Activated CD4-positive, alpha-beta memory T cell treated with anti-CD3 and anti-CD28 coated beads for 36 hours (primary cell): ENCODE measurements at places on chromosomes 5 and 9.
A peak's percentile ranks its signal among the peaks of the same experiment; 100 is the strongest.

GRCh38 chr5:129496864-129497595, 36.9 kb downstream of the ADAMTS19 start:
- DNase-seq, result no peak

GRCh38 chr9:124758691-124759090, 12.4 kb downstream of the NR6A1 start:
- DNase-seq, result no peak

DNA sequence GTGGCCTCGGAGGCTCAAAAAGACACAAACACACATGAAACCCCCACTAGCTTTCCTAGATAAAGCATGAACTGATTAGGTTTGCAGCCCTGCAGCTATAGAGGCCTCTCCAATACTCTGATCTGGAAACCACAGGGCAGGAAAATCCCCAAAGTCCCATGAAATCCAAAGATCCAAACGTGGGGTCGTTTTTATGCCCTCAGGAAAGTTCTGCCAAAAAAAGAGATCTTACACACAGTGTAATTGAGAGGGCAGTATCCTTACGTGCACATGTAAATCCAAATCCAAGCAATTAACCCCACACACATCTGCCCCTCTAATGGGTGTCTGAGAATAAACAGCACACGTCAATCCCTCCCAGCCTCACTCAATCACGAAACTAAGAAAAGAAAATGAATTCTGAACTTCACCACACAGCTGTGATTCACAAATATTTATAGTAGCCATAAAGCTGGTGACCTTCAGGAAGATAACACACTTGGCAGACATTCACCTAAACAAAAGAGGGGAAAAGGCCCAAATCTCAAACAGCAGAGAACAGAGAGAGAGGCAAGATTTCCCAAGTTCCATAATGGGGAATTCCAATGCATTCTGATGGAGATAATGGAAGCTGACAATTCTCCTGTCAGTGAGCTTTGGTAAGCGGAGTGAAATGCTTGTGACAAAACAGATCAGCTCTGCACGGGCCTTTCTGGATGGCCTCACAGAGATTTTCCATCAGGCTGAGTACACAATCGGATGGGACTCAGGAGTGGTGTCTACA, 114.2 kb downstream of the SEMA5A start:
- DNase-seq, result no peak

DNA sequence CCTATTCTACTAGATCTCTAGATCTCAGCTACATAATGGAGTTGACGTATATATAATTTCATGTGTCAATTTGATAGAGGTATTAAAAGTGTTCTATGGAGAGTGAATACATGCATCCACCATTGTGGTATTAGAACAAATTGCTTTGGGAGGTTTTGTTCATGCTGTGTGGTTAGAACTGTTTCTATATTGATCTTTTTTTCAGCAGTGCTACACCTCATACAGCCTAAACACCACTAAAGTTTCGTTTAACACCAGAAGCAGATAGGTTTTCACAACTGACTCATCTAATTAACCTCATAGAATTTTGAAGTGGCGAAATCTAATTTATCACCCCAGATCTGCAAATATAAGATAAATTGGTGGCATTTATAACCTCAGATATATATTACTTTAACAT, 269.4 kb upstream of the SEMA6A start:
- no peak for DNase-seq

DNA sequence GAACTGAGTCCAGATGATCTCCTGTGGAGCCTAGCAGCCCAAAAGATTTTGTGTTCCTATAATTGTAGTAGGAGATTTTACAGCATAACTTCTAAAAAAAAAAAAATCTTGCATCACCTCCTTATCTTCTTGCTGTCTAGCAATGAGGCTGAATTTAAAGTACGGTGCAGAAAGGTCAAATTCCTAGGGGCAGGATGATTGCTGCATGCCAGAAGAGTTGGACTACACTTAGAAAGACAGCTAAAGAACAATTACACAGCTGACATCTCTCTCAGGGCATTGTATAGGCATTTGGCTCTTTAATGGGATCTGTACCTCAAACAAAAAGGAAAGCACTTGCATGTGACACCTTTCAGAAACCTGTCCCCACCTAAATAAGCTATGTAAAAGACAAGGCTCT, 443.2 kb downstream of the HCN1 start:
- no peak for DNase-seq

- no peak for DNase-seq
These were observed 20.3 kb downstream of the CDC14B start for GRCh38 chr9:96599298-96599697.

DNA sequence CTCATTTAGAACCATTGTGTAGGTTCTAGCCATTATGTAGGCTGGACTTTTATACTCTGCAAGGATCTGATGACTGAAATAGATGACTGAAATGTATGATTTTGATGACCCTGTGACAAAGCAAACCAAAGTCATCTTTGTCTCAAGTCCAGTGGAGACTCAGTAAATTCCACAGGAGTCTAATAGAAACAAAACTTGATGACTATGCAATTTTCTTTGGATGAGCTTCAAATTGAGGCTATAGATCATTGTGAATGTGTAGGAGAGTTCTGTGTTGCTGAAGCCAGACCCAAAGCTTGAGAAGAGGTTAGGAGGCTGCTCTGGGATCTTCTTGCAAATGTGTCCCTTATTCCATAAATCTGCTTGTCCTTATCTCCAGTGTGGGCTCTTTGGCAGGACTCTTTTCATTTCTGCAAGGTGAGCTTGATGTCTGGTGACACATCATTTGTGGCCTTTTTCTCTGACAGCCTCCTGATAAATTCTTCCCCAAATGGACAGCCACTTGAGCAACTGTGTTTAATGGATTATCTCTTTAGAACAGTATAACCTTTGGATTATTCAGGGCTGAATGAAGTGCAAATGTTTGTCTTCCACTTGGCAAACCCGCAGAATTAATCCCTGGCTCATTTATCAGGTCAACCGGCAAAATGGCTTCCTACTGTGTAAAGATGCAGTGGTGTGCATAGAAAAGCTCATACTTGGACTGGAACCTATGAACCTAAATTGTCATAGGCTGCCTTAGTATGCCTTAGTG, 235.1 kb upstream of the ANKH start:
- DNase-seq, result no peak

GRCh38 chr5:178356431-178356872, 123.8 kb upstream of the PHYKPL start:
- no peak for DNase-seq

- DNase-seq, result no peak
These were observed 32.0 kb upstream of the ITGA2 start for GRCh38 chr5:52956915-52957747.

DNA sequence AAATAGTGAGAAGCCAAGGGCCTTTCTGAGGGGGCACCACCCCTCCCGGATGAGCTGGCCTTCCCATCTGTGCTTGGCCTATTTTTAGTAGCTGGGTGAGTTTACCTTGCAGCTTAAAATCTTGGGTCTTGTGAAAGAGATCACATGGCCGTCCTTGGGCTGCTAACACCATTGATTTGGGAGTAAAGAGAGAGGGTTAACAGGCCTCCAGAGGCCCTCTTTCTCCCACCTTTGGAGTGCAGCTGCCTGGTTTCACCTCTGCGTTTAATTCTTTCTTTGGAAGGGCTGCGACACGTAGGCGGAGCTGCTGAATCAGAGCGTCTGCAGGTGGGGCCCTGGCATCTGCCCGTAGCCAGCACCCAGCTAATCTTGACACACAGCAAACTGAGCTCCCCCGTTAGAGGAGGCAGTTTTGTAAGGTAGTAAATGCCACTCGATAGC, 12.8 kb downstream of the OLFM1 start:
- DNase-seq, result no peak

GRCh38 chr9:15277400-15278090, 29.5 kb downstream of the TTC39B start:
- DNase-seq, result no peak

- DNase-seq, result no peak
These were observed 1.3 kb upstream of the SHISAL2B start for GRCh38 chr5:64688965-64689364.

- no peak for DNase-seq
These were observed 562.9 kb upstream of the FTMT start for GRCh38 chr5:121288781-121289180.

DNA sequence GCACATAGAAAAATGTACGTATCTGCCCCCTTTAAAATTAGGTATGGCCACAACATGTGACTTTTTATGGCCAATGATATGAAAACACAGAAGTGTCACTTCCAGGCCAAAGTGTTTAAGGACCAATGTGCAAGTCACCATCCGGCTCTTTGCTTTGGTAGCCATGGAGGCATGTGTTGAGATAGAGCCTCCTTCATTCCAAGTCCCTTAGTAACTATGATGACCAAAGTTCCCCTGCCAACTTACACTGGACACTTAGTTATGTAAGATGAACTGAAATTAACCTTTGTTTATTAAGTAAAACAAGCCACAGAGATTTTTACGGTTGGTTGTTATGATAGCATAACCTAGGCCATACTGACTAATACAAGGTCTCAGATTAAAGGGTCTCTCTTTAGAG, 51.0 kb downstream of the FBN2 start:
- no peak for DNase-seq

- no peak for DNase-seq
These were observed 64.1 kb downstream of the PDE4D start for GRCh38 chr5:59829386-59829785.

DNA sequence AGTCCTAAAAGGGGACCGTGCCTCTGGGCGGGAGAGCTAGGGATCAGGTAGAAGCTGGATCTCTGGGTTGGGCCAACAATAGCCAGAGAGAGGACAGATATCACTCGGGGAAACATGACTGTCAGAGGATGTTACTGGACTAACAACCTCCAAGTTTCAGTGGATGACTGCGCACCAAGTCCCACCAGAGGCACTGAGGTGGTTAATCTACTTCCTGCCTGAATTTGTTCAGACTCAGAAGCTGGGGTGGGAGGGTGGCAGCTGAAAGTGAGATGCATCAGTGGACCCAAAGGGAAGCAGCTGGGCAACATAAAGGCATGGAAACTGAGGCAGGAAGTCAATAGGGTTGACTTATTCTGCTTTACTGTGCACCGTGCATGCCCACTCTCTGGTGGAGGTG, 130.1 kb upstream of the SLC44A1 start:
- DNase-seq, result peak; percentile 62

DNA sequence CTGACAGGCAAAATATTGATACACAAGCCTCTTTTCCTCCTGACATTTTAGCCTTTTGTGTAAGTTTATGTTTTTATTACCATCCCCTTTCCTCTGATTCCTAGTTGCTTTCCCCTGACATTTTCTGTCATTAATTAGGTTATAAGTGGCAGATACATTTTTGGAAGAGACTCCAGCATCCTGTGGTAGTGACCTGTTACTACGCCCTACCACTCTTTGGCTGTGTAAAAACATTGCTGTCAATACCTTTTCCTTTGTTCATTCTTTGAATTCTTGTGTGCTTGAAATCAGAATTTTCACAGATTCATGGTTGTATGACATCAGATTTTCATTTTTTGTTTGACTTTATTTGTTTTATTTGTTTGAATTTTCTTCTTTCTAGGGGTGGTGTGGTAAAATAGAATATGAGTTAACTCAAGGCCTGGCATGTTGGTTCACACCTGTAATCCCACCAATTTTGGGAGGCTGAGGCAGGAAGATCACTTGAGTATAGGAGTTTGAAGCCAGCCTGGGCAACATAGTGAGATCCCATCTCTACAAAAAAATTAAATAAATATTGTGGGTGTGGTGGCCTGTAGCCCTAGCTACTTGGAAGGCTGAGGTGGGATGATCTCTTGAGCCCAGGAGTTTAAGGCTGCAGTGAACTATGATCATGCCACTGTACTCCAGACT, 43.4 kb downstream of the UBE2R2 start:
- no peak for DNase-seq

GRCh38 chr5:50700706-50701105, 34.3 kb downstream of the PARP8 start:
- DNase-seq, result no peak

GRCh38 chr9:105026451-105026850, 98.5 kb upstream of the ABCA1 start:
- DNase-seq, result no peak

DNA sequence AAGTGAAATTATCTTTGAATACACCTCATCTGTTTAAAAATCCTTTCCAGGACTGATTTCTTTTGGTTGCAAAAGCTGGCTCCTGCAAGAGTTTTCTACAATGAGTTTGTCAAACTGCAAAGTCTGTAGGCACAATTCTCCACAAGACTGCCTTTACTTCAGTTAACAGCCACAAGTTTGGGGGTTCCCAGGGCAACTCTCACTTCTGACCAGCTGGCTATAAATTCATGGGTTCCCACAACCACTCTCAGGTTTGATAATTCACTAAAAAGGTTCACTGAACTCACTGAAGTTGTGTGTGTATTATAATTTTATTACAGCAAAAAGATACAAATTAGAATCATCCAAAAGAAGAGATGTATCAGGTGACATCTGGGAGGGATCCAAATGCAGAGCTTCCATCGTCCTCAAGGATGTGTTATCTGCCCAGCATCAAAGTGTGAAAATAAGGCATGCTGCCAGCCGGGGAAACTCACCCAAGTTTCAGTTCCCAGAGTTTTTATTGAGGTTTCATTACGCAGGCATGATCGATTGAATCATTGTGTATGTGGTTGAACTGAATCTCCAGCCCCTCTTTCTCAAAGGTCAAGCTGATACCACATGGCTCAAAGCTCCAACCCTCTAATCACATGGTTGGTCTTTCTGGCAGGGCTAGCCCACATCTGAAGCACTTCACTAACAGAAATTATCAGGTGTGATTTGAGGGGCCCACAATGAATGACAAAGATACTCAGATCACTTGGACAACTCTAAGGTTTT, 19.0 kb upstream of the PSIP1 start:
- no peak for DNase-seq
